ENCODE measurements at places on chromosomes 7 and 10.

GRCh38 chr10:8041992-8042720 is 12.3 kb upstream of the GATA3 start:
- H3K4me1 ChIP-seq = peaks cover 66% of the 10 kb centered on the region
- H3K27ac ChIP-seq = no peak overlapping the region
- peak; percentile 38 for DNase-seq
- peaks cover 99% of the 10 kb centered on the region for H3K27me3 ChIP-seq
- H3K4me3 ChIP-seq = no peak overlapping the region

DNA sequence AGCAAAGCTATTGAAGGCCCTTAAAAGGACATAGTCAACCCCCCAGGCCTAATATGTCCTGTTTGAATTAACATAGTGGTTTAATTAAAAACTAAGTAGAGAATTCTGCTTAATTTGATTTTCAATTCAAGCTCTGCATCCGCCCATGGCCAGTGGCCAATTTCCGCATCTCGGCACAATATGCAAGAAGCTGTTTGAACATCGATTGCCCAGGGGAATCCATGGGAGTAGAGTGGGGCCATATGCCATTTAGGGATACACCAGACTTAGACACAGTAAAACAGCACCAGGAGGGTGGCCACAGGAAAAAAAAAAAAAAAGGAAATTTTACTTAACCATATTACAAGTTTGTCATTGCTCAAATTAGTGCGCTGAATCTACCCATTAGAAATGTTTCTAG is 100.4 kb downstream of the LMBR1 start:
- H3K27ac ChIP-seq = no peak overlapping the region
- H3K27me3 ChIP-seq = no peaks in the 10 kb centered on the region

- no peak overlapping the region for H3K27ac ChIP-seq
- no peak for DNase-seq
- H3K4me3 ChIP-seq = no peak overlapping the region
- no peaks in the 10 kb centered on the region for H3K36me3 ChIP-seq
- peaks cover 23% of the 10 kb centered on the region for H3K4me1 ChIP-seq
These were observed 66.6 kb downstream of the CALML3 start for GRCh38 chr10:5591336-5591824.

- no peak overlapping the region for H3K27ac ChIP-seq
- DNase-seq = peak; percentile 18
- H3K27me3 ChIP-seq = no peaks in the 10 kb centered on the region
- no peaks in the 10 kb centered on the region for H3K36me3 ChIP-seq
These were observed 61.0 kb upstream of the DUSP5 start for GRCh38 chr10:110436554-110437350.

DNA sequence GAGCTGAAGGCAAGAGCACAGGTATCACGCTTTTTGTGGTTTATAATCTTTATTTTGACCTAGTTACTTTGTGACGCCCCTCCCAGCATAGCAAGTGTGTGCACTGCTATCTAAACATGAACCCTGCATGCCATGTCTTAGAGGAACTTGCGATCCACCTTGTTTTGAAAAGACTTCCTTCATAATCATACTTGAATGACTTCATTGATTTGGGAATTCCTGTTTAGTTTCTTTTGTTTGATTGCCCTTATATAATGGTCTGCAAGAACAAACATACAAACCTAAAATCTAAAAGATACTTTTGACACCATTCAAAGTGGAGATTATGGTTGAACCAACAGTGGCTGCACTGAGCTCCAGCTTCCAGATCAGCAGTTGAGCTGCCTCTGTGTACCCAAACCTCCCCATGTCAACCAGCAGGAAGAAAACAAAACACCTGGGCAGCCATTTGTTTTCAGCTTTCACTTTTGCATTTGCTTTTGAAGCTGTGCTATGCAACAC is 132.6 kb downstream of the CELF2 start:
- no peaks in the 10 kb centered on the region for H3K27me3 ChIP-seq
- no peak for DNase-seq
- peaks cover 99% of the 10 kb centered on the region for H3K4me1 ChIP-seq
- peak overlapping the region; percentile 93 for H3K27ac ChIP-seq

DNA sequence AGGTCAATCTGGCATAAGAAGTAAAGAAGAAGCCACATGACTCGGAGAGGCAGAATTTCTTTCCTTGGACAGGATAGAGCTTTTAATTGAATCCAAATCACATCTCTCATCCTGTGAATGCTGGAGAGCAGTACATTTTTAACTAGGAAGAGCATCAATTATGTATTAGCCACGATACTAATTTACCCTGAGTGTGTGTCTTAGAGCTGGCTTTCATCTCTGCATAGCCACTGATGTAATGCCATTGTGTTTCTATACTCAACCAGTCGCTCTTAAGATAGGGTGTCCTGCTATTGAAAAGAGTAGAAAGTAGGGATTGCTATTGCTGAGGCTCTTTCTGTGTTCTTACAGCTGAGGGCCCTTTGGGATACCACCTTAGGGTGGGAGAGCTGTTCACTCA is 280.3 kb downstream of the AUTS2 start:
- H3K4me1 ChIP-seq = no peaks in the 10 kb centered on the region
- no peak overlapping the region for H3K27ac ChIP-seq
- peaks cover 6% of the 10 kb centered on the region for H3K27me3 ChIP-seq
- no peaks in the 10 kb centered on the region for H3K36me3 ChIP-seq

DNA sequence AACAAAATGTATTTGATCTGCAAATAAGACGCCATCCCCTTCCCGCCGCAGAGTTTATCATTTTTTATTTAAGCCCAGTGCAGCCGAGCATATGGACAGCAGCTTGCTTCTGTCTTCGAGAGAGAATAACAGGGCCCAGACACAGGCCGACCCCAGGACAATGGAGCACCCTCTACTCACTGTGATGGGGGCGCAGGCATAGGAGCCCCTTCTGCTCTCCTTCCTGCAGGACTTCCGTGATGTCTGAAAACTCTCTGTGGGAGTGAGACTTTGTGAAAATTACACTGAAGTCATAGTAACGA is 134.8 kb downstream of the OAT start:
- H3K36me3 ChIP-seq = no peaks in the 10 kb centered on the region
- no peaks in the 10 kb centered on the region for H3K27me3 ChIP-seq
- H3K4me3 ChIP-seq = no peak overlapping the region
- H3K27ac ChIP-seq = no peak overlapping the region
- no peaks in the 10 kb centered on the region for H3K4me1 ChIP-seq

- H3K4me3 ChIP-seq = no peak overlapping the region
- H3K4me1 ChIP-seq = no peaks in the 10 kb centered on the region
- no peaks in the 10 kb centered on the region for H3K27me3 ChIP-seq
- DNase-seq = no peak
- H3K27ac ChIP-seq = no peak overlapping the region
These were observed 140.8 kb downstream of the ADAM12 start for GRCh38 chr10:126247446-126247975.

DNA sequence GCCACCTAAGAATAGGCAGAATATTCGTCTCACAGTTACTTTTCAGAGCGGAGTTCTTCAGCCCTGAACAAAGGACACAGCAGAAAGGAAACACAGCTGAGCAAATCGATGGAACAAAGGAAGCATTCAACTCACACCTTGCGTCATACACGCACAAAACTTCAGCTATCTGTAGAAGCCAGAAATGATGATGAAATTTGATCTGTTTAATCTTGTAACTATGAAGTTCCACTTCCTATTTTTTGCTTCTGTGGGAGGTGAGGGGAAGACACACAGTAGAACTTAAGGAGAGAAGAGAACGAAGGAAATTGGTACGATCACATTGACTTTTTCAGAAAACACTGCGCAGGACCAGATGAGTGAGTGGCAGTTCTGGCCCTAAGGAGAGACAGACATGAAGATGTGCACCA is 26.2 kb downstream of the FAM171A1 start:
- no peaks in the 10 kb centered on the region for H3K36me3 ChIP-seq
- no peak overlapping the region for H3K4me3 ChIP-seq
- no peak overlapping the region for H3K27ac ChIP-seq
- H3K27me3 ChIP-seq = peaks cover 24% of the 10 kb centered on the region

- H3K4me3 ChIP-seq = no peak overlapping the region
- no peaks in the 10 kb centered on the region for H3K4me1 ChIP-seq
- no peaks in the 10 kb centered on the region for H3K27me3 ChIP-seq
- no peak overlapping the region for H3K27ac ChIP-seq
- no peak for DNase-seq
These were observed 537.2 kb downstream of the XPNPEP1 start for GRCh38 chr10:109386101-109386500.

DNA sequence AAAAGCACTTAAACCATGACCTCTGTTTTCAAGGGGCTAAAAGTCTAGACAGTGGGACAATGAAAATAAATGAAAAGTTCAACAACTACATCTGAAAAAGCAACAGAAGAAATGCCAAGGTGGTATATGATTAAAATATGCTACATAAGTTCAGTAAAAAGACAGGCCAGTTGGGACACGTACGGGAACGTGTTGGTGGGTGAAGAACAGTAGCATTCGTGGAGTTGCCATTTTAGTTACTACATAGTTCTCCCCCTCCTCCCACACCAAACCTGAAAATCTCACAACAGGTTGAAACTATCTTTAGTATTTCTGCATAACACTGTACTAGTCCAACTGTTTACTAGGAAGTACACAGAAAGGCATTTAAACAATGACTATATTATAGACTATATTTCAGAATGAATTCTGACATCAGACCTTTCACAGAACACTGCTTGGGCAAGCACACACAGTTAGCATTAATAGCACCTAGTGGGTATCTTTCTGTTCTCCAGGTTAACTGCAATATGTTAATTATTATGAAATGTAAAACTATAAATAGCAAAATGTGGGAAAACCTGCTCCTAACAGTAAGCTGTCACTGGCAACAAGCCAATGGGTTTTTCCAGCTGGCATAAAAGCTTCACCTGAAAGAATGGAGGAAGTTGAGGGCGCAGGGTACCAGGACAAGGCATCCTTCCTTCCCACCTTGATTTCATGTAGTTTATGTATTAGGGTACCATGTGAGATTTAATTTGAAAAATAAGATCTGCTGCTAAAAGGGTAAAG is 135.0 kb downstream of the STRA8 start:
- H3K4me3 ChIP-seq = no peak overlapping the region
- H3K4me1 ChIP-seq = peaks cover 26% of the 10 kb centered on the region
- DNase-seq = no peak

GRCh38 chr10:3500408-3500856 is 284.6 kb downstream of the KLF6 start:
- H3K36me3 ChIP-seq = no peaks in the 10 kb centered on the region
- no peak overlapping the region for H3K27ac ChIP-seq
- H3K4me3 ChIP-seq = no peak overlapping the region
- peaks cover 21% of the 10 kb centered on the region for H3K27me3 ChIP-seq
- no peak for DNase-seq

- H3K27me3 ChIP-seq = no peaks in the 10 kb centered on the region
- peaks cover 40% of the 10 kb centered on the region for H3K4me1 ChIP-seq
- no peak for DNase-seq
- H3K27ac ChIP-seq = no peak overlapping the region
- H3K36me3 ChIP-seq = no peaks in the 10 kb centered on the region
These were observed 8.5 kb upstream of the NRCAM start for GRCh38 chr7:108464743-108465142.

- peak overlapping the region; percentile 55 for H3K4me3 ChIP-seq
- H3K4me1 ChIP-seq = peaks cover 22% of the 10 kb centered on the region
- H3K27me3 ChIP-seq = peaks cover 71% of the 10 kb centered on the region
These were observed 1.5 kb downstream of the ITGB8 start for GRCh38 chr7:20331910-20332813.

DNA sequence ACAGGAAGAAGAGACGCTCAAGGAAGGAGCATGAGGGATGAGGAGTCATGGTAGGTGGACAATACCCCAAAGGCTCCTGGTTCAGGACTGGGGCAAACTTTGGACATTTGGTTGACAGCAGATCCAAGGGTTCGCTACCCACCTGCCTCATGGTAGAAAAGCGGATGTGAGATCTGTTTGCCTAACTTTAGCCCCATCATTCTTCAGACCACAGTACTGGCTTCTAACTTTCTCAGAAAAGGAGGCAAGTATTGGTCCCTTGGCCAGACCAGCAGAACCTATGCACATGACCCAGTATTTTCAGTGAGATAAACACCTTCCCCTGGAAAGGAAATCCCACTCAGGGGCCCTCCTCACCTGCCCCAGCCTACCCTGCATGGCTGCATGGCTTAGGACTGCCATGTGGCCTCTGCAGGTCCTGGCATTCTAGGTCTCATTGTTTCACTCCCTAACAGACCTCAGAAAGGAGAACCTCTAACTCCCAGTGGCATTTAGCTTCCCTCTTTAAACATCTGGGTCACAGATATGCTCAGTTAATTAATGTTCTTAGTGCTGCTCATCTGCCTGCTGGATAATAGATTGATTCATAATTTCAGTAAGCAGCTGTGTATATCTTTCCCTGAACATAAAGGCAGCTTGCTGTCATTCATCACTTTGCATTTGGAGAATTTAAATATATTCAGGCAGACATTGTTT is 574.1 kb downstream of the GALNT17 start:
- H3K27me3 ChIP-seq = no peaks in the 10 kb centered on the region
- no peaks in the 10 kb centered on the region for H3K4me1 ChIP-seq
- H3K4me3 ChIP-seq = no peak overlapping the region
- no peak overlapping the region for H3K27ac ChIP-seq
- DNase-seq = no peak

DNA sequence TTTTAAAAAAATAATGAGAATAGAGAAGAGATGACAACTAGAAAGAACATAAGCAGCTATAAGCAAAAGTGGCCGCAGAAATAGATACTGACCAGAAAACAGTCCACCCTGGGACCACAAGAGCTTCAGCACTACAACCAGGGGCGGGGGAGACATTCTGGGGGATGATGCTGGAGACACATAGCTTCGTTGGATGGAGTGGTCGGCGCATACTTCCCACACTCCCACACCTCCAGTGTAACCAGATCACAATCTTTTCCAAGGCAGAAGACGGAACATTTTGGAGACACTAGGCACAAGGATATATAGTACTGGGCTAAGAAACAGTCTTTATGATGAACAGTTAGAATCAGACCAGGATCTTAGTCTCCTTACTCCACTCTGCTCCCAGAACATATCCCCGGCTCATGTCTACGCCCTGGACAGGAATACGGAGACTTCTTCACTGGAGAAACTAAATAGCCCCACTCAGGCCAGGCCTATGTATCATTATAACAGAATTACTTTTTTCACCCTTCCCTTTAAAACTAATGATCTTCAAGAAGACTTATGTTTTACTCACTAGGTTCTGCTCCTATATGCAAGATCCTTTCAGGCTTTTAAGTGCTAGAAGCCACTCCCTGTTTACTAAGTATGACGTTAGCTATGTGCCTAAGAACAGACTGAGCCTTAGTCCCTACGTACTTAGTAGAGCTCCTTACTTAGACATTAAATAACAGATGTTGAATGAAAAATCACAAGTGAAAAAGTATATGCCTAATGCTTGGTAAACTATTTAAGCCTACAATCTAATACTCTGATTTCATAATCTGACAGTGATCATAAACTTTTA is 169.6 kb downstream of the SRPK2 start:
- H3K4me3 ChIP-seq = no peak overlapping the region
- H3K4me1 ChIP-seq = peaks cover 61% of the 10 kb centered on the region
- peaks cover 6% of the 10 kb centered on the region for H3K36me3 ChIP-seq
- no peak for DNase-seq
- H3K27ac ChIP-seq = no peak overlapping the region

GRCh38 chr10:113820507-113820906 is 33.4 kb downstream of the DCLRE1A start:
- no peaks in the 10 kb centered on the region for H3K4me1 ChIP-seq
- H3K4me3 ChIP-seq = no peak overlapping the region
- H3K27me3 ChIP-seq = no peaks in the 10 kb centered on the region
- no peak for DNase-seq
- no peaks in the 10 kb centered on the region for H3K36me3 ChIP-seq
- no peak overlapping the region for H3K27ac ChIP-seq

- no peak overlapping the region for H3K4me3 ChIP-seq
- no peaks in the 10 kb centered on the region for H3K36me3 ChIP-seq
- no peaks in the 10 kb centered on the region for H3K27me3 ChIP-seq
- DNase-seq = no peak
- peaks cover 6% of the 10 kb centered on the region for H3K4me1 ChIP-seq
- no peak overlapping the region for H3K27ac ChIP-seq
These were observed 26.1 kb downstream of the PRLHR start for GRCh38 chr10:118569241-118569881.
